Stimulated activated CD8-positive, alpha-beta memory T cell treated with anti-CD3 and anti-CD28 coated beads, Interleukin-7, amount 100 ng/mL, for 24 hours (primary cell): ENCODE measurements at places on chromosomes 7 and 10.

GRCh38 chr7:102828286-102828685 lies 79.5 kb downstream of the FAM185A start:
- DNase-seq = no peak

GRCh38 chr10:53537508-53537907 lies 764.9 kb upstream of the MBL2 start:
- no peak for DNase-seq

GRCh38 chr7:112546723-112547513 lies 66.1 kb downstream of the LSMEM1 start:
- DNase-seq = no peak

DNA sequence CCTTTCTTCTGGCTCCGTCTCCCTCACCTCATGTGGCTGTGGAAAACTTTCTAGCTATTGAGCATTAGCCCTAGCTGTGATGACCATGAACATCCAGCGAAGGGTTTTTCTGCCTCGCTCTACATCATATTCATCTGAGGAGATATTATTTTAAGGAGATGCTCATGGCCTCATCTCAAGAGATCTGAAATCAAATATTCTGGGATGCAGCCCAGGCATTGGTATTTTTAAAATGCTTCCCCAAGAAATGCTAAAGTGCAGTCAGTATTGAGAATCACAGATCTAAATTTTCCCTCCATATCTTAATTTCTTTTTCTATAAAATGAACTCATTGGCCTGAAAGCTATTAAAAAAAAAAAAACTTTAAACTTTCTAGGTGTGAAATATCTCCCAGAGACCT lies 238.2 kb upstream of the CELF2 start:
- DNase-seq = no peak

DNA sequence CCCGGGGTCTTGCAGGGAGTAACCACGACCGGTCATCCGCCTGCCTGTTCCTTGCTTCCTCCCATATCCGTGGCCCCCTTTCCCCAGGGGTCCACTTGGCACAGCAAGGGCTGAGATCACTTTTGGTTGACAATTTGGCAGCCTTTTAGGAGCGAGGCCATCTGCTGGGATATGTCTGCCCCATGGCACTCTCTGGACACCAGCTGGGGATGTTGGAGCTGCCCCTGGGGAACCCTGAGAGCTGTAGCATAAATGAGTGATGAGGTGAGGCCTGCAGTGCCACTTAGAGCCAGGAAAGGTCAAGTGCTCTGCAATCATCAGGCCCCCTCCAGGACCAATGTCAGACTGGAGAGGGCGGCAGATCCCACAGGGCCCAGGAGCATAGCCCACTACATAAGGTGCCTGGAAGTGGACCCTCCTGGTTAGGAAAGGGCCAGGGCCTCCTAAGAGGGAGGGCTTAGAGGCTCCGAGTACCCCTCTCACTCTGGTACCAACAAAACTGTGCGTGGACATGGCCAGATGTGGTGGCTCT lies 92.1 kb downstream of the HIP1 start:
- no peak for DNase-seq

DNA sequence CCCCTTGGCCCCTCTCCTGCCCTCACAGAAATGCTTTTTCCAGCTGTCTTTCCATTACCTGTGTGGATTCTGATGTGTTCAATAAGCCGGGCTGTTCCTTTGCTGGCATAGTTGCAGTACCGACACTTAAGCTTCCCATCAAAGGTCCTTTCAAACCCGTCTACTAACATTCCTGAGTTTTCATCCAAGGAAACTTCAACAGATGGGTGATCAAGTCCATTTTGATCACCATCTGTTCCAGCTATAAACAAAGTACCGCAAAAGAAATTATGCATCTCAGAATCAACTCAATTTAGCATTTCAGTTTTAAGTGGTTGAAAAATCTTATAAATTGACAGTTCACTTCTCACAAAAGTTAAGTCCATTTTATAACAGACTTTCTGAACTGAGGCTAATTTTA lies 12.7 kb downstream of the IKZF5 start:
- no peak for DNase-seq

GRCh38 chr7:45644237-45644636 lies 70.1 kb downstream of the ADCY1 start:
- DNase-seq = no peak

DNA sequence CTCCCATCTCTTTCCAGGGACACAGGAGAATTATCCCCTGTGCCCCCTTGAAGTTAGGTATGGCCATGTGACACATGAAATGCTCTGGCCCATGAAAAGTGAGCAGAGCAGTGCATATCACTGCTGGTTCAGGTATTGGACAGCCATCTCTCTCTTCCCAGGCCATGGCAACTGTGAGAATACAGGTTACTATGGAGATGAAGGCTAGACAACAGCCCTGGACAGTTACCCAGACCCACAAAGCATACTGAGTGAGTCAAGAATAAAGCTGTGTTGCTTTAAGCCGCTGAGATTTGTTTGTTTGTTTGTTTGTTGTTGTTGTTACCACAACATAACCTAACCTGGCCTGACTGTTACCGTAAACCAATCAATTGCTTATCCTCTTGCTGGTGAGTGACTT lies 722.3 kb downstream of the KCNMA1 start:
- no peak for DNase-seq

- no peak for DNase-seq
Observed at GRCh38 chr7:106625678-106626301, 35.2 kb downstream of the CCDC71L start.

DNA sequence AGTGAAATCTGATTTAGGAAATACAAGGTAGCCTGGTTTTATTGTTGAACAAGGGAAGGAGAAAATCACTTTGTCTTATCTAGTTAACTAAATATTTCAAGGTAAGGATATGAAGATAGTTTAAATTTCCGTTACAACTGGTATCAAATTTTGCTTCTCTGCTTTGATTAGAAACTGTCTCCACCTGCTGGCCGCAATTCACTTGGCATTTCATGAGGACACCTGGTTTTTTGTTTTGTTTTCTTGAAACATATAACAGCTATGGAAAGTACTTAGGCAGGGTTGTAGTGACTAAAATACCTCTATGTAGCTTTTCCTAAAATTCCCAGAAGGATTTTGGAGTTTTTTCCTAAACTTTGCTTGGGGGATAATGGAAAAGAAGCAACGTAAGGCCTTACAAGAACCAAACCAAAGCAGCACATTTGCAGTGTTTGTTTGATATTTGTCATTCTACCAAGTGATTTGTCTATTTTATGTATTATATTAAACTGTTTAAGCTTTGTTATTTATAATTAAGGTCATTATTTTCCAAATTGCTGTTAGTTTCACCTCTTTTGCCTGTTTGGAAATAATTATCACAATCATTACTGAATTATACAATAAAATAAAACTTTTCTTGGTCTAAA lies 73.6 kb downstream of the AHCYL2 start:
- peak; percentile 13 for DNase-seq

DNA sequence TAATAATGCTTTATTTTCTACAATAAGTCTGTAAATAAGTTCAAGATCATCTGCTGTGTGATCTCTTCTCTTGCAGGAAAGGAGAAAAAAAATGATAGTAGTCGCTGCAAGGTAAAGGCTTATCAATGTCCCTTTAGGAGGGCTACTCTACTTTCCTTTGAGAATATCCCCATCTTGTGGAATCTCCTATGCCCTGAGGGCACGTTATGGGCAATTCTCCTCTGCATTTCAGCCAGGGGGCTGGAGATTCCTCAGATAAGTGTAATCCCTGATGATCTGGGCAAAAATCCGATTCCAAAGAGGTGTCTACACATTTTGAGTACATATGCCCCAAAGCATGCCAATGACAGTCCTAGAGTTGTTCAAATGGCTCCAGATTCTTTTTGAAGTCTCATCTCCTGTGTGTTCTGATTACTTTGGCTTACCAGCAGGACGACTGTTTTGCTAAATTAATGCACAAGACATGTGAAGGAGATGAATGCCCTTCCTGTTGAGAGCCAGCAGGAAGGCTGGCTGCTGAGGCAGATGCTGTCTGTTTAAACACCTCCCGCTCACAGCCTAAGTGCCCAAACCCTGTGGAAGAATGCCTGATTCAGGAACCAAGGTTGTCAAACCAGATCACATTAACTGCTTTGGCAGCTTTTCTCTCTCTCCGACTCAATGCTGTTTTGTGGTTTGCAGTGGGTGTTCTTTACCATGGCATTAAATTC lies 171.2 kb upstream of the COL1A2 start:
- no peak for DNase-seq

- no peak for DNase-seq
Observed at GRCh38 chr10:103808780-103809179, 46.6 kb downstream of the SH3PXD2A start.

- no peak for DNase-seq
Observed at GRCh38 chr7:101917566-101917965, 100.1 kb downstream of the CUX1 start.

DNA sequence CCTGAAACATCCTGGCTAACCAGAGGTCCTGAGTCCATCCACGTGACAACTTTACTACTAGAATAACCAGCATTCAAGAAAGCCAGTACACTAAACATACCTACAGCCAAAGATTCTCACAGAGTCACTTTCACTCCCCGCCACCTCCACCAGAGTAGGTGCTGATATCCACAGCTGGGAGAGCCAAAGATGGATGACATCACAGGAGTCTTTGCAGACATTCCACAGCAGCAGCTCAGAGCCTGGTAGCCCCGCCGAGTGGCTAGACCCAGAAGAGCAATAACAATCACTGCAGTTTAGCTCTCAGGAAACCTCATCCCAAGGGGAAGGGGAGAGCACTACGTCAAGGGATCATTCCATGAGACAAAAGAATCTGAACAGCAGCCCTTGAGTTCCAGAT lies 13.5 kb upstream of the ADAM22 start:
- no peak for DNase-seq

DNA sequence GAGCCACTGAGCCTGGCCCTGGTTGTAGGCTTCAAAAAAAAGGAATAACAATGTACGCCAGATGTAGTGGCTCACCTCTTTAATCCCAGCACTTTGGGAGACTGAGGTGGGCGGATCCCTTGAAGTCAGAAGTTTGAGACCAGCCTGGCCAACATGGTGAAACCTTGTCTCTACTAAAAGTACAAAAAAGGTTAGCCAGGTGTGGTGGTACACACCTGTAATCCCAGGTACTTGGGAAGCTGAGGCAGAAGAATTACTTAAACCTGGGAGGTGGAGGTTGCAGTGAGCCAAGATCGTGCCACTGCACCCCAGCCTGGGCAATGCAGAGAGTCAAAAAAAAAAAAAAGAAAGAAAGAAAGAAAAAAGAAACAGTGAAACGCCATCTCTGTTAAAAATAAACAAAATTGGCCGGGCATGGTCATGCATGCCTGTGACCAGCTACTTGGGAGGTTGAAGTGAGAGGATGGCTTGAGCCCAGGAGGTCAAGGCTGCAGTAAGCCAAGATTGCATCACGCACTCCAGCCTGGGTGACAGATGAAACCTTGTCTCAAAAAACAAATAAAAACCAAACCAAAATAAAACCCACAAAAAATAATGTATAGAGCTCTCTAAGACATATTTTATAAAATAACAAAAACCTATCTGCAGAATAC lies 4.7 kb upstream of the KLHDC10 start:
- no peak for DNase-seq

- no peak for DNase-seq
Observed at GRCh38 chr10:133022776-133023100, 65.0 kb upstream of the ADGRA1 start.

- DNase-seq = no peak
Observed at GRCh38 chr7:44279286-44279685, 46.1 kb downstream of the CAMK2B start.

- DNase-seq = no peak
Observed at GRCh38 chr10:75880031-75880775, 448.8 kb downstream of the LRMDA start.

DNA sequence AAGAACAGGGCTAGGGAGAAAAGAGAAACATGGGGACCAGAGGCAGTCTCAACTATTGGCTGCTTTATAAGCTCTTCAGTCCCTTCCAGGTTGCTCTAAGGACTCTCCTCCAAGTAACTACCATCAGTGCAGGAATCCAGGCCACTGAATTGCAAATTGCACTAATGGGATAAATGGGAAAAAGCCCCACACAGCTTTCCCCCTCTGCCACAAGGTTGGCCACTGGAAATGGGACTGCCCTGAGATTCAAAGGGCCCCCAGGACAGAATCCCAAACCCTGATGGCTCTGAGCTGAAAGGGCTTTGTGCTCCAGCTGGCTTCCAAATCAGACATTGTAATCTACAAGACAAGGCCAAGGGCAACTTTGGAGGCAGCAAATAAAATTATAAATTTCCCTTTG lies 633.2 kb downstream of the ACTR3B start:
- no peak for DNase-seq

DNA sequence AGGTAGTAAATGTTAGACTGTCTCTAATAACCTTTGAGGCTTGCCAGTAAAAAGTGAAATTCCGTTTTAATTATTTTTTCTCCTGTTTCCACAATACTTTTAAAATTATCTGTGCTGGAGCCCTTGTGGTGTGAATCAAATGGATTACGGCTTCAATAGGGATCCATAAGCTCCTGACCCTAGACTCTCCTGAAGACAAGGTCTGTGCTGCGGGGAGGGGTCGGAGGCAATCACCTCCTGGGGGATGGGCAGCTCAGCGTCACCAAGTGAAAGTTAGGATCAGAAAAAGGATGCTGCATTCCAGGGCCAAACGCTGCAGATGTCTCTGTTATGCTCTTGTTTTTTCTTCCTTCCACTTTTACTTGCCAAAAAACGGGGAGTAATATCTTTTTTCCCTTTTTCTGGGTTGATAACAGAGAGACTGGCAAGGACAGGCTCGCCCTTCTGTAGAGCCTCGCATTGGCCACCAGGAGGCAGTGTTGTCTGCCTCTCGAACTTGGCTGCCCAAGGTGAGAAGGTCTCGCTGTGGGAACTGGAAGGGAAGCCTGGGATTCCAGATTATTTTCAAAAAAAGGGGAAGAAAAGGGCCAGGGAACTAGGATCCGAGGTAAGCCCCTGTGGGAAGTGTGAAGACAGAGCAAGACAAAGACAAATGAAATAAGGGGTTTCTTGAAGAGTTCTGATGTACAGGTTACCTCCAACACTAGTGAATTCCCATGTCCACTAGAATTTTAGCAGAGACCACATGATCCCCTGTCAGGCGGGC lies 621.9 kb downstream of the ACTR3B start:
- DNase-seq = no peak

GRCh38 chr7:14842523-14842922 lies 60.0 kb downstream of the DGKB start:
- no peak for DNase-seq

GRCh38 chr10:89798092-89798491 lies 96.7 kb downstream of the KIF20B start:
- no peak for DNase-seq
